Activated effector memory CD4-positive, alpha-beta T cell treated with Interleukin-2 at 50 U/mL for 16 hours (primary cell): ENCODE measurements at places on chromosomes 2 and 18.

GRCh38 chr18:27685807-27686412 lies 491.0 kb downstream of the CDH2 start:
- no peak for DNase-seq

DNA sequence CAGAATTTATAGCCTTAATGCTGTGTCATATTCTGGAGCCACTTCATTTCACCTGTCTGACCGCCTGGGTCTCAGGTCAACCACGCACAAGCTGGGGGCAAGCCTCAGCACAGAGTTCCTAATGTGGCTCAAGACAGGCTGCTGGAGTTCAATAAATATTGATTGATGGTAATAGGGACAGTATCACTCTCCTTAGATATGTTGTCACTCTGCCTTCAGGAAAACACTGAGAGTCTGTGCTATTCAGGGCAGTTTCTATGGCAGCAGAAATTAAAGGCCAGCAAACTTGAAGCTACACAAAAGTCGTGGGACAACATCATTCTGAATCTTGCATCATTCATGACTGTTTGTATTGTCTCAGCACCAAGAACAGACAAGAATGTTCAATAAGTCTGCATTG lies 696.1 kb downstream of the METTL4 start:
- DNase-seq: no peak

GRCh38 chr2:124241-124880 lies 78.1 kb upstream of the FAM110C start:
- no peak for DNase-seq

GRCh38 chr2:41973871-41974270 lies 74.0 kb upstream of the PKDCC start:
- no peak for DNase-seq

GRCh38 chr2:95384854-95385569 lies 17.5 kb upstream of the FAHD2A start:
- no peak for DNase-seq

DNA sequence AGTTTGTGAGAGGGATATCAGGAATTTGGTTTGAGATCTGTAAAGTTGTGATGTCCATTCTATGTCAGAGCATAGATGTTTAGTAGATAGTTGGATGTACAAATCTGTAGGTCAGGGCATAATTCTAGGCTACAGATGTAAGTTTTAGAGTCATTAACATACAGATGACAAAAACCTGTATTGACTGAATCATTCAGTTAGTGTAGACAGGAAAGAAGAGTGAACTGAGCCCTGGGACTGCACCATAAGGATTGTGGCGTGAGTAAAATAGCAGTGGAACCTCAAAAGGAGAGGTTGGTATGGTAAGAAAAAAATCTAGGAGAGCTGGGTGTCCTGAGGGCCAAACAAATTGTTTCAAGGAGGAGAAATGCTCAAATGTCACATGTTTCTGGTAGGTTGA lies 73.1 kb upstream of the RPRM start:
- DNase-seq: no peak

GRCh38 chr2:233369897-233370685 lies 15.8 kb downstream of the DGKD start:
- DNase-seq: no peak

DNA sequence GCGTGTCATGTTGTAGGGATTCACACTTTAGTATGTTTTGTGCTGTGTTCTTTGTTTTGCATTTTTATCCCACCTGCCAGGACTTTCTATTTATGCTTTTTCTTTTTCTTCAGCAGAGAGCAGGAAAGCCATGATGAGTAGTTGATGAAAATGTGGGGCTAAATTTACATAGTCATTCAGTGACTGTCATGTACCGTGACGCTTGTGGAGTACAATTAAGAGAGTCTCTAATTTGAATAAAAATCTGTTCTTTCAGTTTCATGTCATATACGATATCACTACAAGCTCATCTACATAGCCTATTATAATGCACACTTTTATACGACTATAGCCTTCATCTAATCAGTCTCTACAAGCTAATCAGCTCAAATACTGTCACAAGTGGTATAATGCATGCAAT lies 112.7 kb upstream of the SPATS2L start:
- DNase-seq: no peak

DNA sequence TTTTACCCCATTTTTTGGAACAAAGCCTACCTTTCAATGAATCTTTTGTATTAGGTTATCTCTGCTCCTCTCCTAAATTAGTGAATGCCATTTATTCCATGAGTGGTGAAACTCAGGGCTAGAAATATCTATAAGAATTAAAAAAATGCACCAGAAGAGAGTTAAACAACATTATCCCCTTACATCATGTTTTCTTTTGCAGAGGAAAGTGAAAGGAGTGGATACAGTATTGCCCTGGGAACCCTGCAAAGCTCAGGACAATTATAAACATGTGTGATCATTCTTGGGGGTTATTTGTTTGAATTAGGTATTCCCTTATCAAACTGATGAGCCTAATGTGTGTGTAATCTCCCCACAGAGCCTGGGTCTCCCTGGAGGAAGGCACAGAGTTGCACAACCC lies 559.2 kb downstream of the RNF144A start:
- DNase-seq: no peak

DNA sequence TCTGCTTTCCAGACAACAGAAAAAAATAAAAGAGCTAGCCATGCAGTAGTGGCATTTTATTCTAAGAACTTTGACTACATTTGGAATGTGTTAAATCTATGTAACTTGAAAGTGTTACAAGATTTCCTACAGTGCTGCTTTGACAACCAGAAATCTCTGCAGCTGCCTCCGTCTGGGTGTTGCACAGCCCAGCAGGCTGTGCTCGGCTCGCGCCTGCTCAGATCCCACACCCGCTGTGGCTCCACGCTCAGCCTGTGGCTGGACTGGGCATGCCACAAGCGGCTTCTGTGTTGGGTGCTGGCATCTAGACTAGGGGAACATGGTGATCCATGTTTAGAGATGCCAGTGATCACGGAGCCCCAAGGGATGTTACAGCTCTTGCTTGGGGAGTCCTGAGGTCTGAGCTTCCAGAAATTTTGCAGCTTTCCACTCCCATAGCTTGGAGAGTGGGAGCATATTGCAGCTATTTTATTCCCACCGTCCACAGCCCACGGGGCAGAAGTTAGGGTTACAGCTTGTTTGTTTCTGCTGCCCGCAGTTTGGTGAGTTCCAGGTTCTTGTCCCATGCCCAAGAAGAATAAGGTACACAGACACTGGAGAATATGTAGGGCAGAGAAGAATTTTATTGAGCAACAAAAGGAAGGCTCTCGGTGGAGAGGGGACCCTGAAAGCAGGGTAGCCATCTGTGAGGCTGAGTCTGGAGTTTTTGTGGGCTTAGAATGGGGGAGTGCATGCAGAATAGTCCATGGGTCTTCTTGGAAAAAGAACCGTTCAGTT lies 44.1 kb downstream of the FAM171B start:
- DNase-seq: no peak
